ENCODE measurements at places on chromosomes 3 and 15.

GRCh38 chr3:148911592-148911991 lies 46.5 kb downstream of the CPA3 start:
- DNase-seq: no peak

- no peak for DNase-seq
These were observed 17.3 kb upstream of the BSN start for GRCh38 chr3:49536875-49537533.

DNA sequence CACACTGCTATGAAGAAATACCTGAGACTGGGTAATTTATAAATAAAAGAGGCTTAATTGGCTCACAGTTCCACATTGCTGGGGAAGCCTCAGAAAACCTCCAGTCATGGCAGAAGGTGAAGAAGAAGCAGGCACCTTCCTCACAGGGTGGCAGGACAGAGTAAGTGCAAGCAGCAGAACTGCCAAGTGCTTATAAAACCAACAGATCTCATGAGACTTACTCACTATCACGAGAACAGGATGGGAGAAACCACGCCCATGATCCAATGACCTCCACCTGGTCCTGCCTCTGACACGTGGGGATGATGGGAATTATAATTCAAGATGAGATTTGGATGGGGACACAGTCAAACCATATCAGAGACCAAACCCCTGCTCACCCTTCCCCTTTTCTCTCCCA lies 75.0 kb downstream of the TRIM69 start:
- peak; percentile 14 for DNase-seq

DNA sequence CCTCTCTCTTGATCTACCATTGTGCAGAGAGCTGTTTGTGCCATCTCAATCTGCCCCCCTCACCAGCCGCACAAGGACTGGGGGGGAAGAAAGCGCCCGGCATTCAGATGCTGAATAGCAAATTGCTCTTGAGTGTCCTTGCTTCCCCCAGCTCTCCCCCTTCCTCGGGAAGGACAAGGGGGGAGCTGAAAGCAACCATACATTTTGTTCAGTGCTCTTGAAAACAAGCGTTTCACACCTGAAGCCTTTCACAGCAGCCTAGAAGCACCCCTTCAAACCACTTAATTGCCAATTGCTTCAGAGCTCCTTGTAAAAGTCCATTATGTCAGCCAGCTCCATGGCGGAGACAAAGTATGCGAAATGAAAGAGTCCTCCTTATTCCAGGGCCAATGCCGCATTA lies 540.1 kb downstream of the NR2F2 start:
- DNase-seq: no peak

- no peak for DNase-seq
These were observed 252.2 kb downstream of the SHQ1 start for GRCh38 chr3:72595927-72596610.

- DNase-seq: peak; percentile 9
These were observed 51.7 kb downstream of the SPATA12 start for GRCh38 chr3:57112206-57112605.

DNA sequence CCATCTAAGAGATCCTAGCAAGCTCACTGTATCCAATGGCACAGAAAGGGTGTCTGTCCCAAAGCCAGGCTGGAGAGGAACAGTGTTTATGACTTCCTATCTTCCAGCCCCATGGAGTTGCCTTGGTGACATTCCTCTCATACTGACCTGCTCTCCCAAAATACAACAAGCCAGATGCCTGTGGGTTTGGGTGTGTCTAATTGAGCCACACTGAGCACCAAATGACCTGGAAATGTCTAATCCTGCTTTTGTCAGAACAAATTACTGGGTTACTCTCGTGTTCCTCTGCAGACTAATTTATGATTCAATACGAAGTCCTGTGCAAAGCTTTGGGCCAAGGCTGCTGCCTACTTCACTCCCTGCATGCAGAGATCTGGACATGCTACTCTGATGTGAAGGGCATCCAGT lies 98.1 kb upstream of the STRIT1 start:
- DNase-seq: no peak

DNA sequence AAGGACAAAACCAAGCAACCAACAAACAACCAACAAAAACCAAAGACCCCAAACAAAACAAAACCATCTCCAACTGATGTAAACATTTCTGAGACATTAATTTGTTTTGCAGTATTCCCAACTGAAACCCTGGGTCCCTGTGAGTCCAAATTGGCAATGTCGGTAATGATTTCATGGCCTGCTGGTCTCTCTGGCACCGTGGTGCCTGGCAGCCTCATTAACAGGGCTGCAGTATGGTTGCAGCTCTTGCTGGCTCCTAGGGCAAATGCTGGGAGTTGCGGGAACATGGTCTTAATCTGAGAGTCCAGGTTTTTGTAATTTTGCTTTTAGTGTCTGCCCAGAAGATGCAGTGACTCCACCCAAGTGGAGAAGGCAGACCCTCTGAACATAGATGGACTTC lies 128.3 kb downstream of the SV2B start:
- DNase-seq: no peak

DNA sequence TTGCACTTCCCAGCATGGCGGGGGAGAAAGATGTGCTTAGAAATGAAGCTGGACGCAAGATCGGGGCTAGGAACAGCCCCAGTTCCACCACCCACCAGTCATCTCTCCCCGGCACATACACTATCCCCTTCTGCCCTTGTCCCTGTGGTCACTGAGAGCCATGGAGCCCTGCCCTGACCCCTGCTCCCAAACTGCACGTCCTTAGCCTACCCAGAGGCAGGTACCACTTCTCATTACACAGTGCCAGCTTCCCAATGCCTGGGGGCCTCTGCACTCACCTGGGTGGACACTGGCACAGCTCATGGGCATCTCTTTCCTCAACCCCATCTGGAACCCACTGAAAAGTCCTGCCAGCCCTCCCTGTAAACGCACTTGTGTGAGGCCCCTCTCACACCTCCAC lies 139.3 kb upstream of the PRR20G start:
- no peak for DNase-seq

DNA sequence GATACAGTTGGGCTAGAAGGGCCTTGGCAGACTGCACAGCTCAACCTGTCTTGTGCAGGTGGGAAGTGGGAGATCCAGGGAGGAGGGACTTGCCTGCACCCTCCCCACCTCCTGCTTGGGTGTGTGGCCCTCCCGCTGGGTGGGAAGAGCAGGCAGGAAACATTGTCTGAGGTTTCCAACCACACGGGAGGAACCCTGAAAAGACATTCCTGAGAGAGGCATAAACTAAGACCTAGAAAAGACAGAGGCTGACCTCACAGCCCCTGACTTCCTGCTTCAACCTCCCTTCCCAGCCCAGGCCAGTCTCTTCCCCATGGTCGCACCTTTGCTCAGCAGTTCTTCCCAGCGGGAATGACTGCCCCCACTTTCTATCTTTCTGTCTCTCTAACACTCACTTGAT lies 46.3 kb upstream of the INSYN1 start:
- no peak for DNase-seq

- no peak for DNase-seq
These were observed 46.5 kb upstream of the ICE2 start for GRCh38 chr15:60525341-60526039.

GRCh38 chr3:14133876-14134275 lies 9.0 kb downstream of the TMEM43 start:
- DNase-seq: no peak

DNA sequence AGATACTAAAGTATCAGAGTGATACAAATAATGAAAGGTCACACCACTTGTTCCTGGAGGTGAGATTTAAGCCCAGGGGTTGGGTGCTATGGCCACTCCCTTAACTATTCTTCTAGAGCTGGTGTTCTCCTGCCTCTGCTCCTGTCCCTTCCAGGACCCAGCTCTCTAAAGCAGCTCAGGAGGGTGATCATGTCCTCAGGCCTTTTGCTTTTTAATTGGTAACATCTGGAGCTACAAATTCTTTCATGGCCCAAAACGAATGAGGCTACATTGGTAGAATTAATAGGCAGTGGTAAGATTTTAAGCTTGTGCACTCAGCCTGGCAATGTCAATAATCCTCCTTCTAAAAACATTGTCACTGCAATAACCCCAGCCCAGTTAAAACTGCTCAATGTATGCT lies 38.2 kb upstream of the CNOT10 start:
- DNase-seq: no peak

GRCh38 chr15:99239545-99240198 lies 9.7 kb downstream of the TTC23 start:
- no peak for DNase-seq

DNA sequence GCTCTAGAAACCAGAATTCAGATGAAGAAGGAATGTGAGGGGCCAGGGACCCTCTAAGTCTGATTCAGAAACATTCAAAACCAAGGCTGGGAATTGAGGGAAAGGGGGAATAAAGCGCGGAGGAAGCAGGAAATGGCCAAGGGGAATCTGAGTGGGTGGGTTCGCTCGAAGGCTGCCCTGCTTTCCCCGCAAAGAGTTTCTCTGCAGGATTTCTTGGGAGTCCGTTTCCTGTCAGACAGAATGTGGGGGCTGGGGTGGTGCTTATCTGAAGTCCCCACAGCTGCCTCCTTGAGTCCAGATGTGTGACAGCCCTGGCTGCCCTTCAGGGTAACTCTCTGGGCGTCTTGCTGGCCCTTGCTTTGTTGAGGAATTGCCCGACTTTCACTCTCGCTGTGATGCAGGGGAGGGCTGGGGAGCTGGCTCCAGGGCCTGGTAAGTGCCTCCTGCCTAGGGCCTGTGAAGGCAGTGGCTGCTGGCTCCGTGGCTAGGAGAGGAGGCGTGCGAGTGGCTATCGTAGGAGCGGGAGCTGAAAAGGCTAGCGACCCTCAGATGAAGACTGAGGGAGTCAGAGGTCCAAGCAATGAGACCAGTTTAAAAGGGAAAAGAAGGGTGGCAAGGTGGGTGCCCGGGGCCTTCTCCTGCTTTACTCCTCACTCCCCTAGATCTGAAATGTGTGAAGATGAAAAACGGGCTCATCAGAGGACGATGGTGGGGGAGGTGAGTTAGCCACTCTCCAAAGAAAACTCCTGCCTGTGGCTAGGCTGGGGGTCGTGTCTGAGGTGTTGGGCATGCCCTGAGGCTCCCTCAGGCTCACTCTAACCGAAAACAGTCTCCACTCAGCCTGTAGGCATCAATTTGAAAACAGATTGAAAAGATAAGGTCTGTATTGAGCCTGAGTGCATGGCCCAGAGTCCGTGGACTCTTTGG lies 143.9 kb upstream of the UMPS start:
- DNase-seq: no peak

DNA sequence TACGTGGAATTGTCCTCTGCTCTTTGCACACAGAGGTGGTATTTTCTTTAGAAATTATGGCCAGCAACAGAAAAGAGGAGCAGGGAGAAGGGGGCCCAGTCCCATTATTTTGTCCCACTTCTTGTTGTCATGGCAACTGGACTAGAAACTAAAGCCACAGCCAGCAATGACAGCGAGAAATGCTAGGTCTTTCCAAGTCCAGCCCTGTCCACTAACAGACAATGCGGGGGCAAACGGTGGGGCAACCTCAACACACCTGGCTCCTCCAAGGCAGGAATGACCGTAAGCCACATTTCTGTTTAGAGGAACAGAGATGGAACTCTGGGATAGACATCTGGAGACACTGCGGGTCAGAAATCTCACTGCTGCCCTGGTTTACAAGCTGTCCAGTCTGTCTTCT lies 107.3 kb downstream of the RFTN1 start:
- no peak for DNase-seq

DNA sequence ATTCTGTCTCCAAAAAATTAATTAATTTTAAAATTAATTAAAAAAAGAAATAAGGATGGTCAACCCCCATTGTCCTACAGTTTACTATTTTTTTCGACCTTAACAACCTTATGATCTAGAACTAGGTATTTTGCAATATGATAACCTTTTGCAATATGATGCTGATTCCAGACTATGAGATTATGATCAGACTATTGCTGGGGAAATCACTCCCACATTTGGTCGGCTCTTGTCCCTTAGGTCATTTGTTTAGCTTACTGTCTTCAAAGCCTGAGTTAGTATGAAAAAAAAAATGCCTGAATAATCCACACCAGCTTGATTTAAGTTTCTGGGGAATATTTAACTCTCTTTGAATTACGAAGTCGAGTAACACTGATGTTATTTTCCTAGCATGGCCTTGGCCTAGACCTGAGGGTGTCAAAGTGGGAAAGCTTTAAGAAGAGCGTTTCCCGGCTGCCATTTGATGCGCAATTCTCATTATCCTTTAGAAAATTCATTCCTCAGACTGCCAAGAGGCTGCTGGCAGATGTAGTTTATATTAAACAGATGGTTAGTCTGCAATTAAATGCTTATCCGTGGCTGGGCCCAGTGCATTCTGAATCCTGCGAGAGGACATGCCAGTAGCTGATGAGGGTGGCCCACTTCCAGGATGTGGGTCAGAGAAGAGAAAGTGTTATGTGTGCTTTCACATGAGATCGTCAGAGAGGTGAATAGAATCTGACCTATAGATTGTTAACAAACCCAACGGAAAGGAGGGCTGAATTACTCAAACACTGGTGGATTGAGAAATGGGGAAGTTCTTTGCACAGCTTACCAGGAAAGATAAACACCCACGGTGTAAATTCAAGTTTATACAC lies 496.0 kb upstream of the THBS1 start:
- DNase-seq: peak; percentile 98

DNA sequence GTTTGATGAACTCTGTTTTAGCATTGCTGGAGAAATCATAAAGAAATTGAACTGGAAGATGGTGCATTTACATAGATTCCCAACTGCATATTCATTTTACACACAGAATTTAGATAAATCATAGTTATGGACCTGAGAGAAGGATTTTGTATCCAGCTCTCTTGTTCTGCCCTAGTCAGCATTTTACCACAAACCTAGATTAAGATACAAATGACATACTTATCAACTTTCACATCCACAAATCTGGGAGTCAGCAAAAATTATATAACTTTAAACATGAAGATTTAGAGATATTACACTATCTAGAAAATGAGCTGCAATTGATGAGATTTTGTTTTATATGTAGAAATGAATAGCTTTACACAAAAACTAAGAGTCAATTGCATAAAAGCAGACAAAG lies 632.8 kb downstream of the IGSF11 start:
- DNase-seq: no peak

GRCh38 chr15:97446138-97446537 lies 514.4 kb upstream of the ARRDC4 start:
- no peak for DNase-seq

DNA sequence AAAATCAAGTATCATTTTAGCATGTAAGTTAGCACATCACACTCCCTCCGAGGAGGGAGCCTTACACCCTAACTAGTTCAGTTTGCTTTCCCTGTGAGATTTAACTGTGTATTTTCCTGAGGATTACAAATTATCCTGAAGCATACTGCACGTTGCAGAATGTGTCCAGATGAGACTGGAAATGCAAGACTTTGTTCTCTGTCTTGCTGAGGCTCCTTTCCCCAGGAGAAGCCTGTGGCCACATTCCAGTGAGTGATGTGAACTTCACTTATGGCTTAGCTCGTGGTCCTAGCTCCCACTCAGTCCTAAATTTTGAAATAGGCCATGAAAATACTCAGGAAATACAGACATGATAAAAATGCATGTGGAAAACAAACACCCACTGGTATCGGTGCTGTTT lies 23.7 kb downstream of the PDZRN3 start:
- no peak for DNase-seq

GRCh38 chr3:170044271-170044670 lies 6.5 kb downstream of the GPR160 start:
- no peak for DNase-seq

GRCh38 chr3:194472290-194472920 lies 14.4 kb downstream of the ATP13A3 start:
- DNase-seq: peak; percentile 71

- DNase-seq: no peak
These were observed 2.4 kb downstream of the DLL4 start for GRCh38 chr15:40931300-40932142.

GRCh38 chr3:89742546-89742945 lies 635.1 kb downstream of the EPHA3 start:
- DNase-seq: no peak

- no peak for DNase-seq
These were observed 245.2 kb upstream of the LYSMD4 start for GRCh38 chr15:99978426-99978825.

All from NCI-H524 (cell line).